Activated CD4-positive, alpha-beta T cell treated with anti-CD3 and anti-CD28 coated beads, Interleukin-2, amount 10 ng/mL, durations not matched to agents 7 days and 5 days (primary cell): ENCODE measurements at places on chromosomes 16 and 17. TPM values are rescaled to one million over a fixed set of nuclear protein-coding genes. Genes with fewer than 3 reads are reported as not detected.

KRTAP4-6 gene
- total RNA-seq, result not detected

- DNase-seq, result no peak
Measured at GRCh38 chr16:57358527-57359095, at the start of gene CCL22. CCL22 (plus strand) TSS chr16:57358783; CDS start chr16:57358817, 34 bp downstream.

DNA sequence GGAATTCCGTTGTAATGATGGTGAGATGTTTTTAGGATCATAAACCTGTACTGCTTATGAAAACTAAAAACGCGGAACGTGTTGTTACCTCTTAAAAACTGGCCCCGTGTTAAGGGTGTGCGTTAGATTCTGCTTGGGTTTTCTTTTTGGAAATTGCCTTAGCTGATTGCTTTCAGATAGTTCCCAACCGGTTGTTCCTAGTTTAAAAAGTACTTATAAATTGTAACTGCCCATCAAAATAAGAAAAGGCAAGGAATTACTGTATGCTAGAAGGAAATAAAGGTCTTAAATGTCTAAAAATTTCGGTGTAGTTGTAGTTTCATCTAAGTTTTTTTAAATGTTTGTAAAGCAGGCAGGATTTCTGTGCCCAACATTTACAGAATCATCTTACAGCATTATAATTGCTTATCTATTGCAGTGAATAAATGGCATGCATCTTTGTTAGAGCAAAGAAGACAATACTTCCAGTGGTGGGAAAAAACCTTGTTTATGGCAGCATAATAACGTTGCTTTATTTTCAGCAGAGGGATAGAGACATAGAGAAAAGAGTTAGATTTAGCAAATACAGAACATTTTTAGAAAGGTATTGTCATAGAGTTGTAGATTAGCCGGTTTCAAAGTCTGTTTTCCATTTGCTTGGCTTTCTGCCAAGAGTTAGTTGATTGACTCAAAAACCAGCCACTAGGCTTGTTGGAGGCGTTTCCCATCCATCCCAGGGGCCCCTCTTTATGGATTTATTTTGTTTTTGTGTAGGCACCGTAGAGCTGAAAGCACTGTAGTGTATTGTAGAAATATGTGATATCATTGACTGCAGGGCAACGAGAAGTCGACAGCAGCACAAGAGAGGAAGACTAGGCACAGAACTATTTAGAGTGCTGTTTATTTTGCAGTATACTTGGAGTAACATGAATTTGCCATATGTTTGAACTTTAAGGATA is 1.7 kb downstream of the PPM1D start:
- DNase-seq, result peak; percentile 56

DNA sequence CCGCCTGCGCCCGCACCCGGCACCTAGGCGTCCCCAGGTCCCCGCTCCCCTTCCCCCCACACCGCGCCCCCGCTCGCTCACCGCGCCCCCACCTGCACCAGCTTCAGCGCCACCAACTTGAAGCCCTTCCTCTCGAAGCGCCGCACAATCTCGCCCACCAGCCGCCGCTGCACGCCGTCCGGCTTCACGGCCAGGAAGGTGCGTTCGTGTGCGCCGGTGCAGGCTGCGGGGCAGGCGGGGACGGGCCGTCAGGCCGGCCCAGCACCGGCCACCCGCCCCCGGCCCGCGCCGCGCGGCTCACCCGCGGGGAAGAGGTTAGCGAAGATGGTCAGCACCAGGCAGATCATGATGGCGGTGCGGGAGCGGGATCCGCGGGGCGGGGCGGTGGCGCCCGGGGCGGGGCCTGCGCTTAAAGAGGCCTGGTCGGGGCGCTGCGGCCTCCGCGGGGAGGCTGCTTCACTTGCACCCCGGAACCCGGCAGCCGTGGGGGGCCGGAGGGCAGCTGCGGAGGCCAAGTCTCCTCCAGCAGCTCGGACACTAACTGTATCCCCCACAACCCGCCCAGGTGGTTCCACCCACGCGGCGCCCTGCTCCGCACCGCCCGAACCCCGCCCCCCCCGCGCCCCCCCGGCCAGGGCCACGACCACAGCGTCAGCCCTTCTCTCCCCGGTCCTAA is at the start of gene NME3:
NME3 (minus strand) TSS at position 356 of the 676 bp plus-strand sequence; CDS start at position 347, 9 bp downstream.
- DNase-seq, result peak; percentile 76
